ENCODE measurements at places on chromosomes 3 and 15.

DNA sequence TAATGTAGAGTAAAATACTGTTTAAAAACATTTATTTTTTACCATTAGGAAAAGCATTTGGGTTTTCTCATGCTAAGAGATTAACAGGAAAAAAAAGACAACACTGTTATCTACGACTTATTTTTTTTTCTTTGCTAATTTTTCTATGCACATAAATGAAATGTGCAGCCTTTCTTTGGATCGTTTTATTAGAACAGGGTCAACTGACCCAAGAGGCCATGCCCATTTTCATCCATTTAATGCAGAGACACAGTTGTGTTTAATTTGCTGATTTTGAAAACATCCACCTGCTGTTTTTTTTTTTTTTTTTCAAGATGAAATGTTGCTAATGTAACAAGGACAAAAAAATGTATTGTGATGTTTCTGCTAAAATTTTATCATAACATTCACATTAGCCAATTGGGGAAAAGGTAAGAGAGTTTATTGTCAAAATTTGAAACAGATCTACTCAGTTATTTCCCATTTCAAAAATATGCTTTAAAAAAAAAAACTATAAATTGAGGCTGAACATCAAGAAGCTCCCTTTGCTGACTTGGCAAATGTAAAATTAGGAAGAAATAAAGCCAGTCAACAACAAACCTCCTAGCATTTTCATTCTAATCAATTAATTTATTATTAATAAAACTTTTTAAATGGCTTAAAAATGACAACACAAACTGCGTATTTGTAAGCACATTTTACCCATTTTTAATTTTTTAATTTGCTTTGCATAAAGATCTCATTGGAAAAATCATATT is 485.2 kb downstream of the ROBO2 start:
- H3K27ac ChIP-seq, result no peak overlapping the region
- DNase-seq, result no peak
- no peaks in the 10 kb centered on the region for H3K27me3 ChIP-seq
- H3K4me3 ChIP-seq, result no peak overlapping the region

DNA sequence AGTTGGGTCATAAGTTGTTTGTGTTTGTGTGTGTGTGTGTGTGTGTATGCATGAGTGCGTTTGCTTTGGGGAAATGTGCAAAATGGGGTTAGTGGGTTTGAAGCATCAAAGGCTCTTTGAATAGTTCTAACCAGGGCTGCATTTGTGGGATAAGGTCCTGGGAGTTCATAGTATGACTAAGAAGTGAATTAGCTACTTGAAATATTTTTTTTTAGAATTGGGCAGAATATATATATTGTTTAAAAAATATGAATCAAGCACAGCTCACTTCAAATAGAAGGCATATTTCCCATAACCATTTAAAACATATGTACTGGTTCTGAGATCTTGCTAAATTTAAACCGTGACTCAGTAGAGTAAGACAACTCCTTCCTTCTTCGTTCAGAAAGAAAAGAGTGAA is 43.1 kb downstream of the IGF2BP2 start:
- H3K4me3 ChIP-seq, result no peak overlapping the region
- H3K27me3 ChIP-seq, result peaks cover 4% of the 10 kb centered on the region
- no peaks in the 10 kb centered on the region for H3K4me1 ChIP-seq
- DNase-seq, result no peak

- peaks cover under 1% of the 10 kb centered on the region for H3K36me3 ChIP-seq
- H3K27ac ChIP-seq, result peak within 1 kb of the TSS; percentile 41
- peak within 1 kb of the TSS; percentile 88 for H3K4me3 ChIP-seq
- peaks cover 11% of the 10 kb centered on the region for H3K4me1 ChIP-seq
- DNase-seq, result peak; percentile 78
Observed at GRCh38 chr15:89690276-89691218, at the start of the genes PEX11A and WDR93. Gene PEX11A (minus strand): TSS chr15:89690754. CDS start chr15:89690632, 122 bp downstream. Gene WDR93 (plus strand): TSS chr15:89690811. CDS start chr15:89701747, 10,936 bp downstream.

- H3K4me1 ChIP-seq, result peaks cover 14% of the 10 kb centered on the region
- H3K36me3 ChIP-seq, result no peaks in the 10 kb centered on the region
- peak; percentile 68 for DNase-seq
- H3K4me3 ChIP-seq, result no peak overlapping the region
- H3K27me3 ChIP-seq, result no peaks in the 10 kb centered on the region
Observed at GRCh38 chr15:59138243-59138642, 33.3 kb downstream of the CCNB2 start.

DNA sequence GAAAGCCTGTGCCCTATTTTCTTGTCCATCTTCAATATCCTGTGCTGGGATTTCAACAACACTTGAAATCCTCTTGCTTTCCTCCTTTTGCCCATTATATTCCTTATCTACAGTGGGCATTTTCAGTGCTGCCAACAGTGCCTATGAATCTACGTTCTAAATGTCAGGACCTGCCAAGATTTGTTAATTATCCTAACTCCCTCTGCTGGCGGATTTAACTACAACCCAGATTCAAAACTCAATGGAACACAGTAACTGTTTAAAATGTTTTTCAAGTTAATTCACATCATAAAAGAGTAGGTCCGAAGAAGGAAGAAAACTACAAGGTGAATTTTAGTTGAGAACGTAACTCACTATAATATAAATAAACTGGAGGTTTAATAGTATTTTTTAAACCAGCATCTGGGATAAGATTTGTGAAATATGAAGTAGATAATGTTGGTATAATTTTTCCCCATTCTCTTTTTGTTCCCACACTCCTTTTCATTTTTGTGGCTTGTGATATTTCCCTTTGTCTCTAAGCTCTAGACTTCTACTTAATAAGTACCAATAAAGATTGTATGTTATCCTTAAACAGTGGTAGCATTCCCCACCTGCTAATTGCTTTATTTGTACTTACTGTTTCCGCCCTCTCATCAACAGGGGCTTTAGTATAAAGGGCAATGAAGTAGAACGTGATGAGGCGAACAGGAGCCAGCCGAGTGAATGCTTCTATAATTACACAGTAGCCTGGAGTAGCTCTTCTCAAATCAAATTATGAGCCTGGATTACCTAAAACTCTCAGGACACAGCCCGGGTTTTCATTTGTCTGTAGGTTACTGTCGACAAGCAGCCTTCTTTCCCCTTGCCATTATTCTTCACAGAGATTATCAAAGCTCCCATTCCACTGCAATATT is 302.5 kb upstream of the ATP11B start:
- no peaks in the 10 kb centered on the region for H3K36me3 ChIP-seq
- H3K27me3 ChIP-seq, result no peaks in the 10 kb centered on the region
- no peak overlapping the region for H3K4me3 ChIP-seq
- no peak for DNase-seq

- DNase-seq, result no peak
- peaks cover 2% of the 10 kb centered on the region for H3K27me3 ChIP-seq
- no peaks in the 10 kb centered on the region for H3K36me3 ChIP-seq
- no peaks in the 10 kb centered on the region for H3K4me1 ChIP-seq
Observed at GRCh38 chr3:55968331-55968730, 481.2 kb upstream of the WNT5A start.

DNA sequence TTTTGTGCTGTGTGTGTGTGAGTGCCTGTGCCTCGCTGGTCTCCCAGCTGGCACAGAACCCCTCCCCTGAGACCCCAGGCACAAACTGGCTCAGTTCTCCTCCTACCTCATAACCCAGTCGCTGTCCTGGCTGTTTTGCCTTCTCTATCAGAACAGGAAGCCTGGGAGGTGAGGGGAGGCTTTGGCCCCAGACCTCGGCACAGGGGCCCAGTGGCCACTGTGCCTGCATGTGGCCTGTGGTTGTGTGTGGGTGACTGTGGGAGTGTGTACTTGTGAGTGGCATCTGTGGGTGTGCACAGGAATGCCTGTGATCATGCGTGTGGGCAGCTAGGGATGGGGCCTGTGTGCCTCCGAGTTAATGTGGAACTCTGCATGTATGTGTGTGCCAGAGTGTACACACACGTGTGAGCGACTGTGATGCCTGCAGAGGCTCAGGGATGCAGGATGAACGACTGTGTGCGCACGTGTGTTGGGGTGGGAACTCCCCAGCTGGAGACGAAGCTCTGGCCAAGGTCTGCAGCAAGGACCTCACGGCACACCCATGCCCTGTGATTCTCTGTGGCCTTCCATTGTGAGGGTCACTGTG is 32.3 kb downstream of the PSTPIP1 start:
- H3K27me3 ChIP-seq, result no peaks in the 10 kb centered on the region
- H3K36me3 ChIP-seq, result peaks cover 26% of the 10 kb centered on the region
- peak; percentile 3 for DNase-seq

GRCh38 chr3:29389362-29389761 is 108.5 kb downstream of the RBMS3 start:
- no peak overlapping the region for H3K4me3 ChIP-seq
- no peaks in the 10 kb centered on the region for H3K27me3 ChIP-seq
- no peak overlapping the region for H3K27ac ChIP-seq

DNA sequence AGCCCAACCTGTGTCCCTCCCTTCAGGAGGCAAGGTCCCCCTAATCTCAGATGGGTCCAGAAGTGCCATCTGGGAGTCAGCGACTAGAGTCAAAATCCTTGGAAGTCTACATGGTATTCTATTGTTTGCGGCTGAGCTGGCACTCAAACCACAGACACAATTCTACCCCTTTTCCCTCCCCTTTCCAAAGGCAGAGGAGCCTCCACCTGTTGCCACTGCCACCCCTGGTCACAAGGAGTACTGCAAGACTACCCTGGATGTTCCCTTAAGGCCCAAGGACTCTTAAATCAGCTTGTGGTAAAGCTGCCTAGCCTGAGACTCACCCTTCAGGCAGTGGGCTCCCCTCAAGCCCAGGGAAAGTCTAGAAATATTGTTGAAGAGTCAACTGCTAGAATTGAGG is 4.3 kb upstream of the OR5H6 start:
- DNase-seq, result no peak
- no peak overlapping the region for H3K4me3 ChIP-seq
- H3K27me3 ChIP-seq, result peaks cover 3% of the 10 kb centered on the region
- no peaks in the 10 kb centered on the region for H3K4me1 ChIP-seq

DNA sequence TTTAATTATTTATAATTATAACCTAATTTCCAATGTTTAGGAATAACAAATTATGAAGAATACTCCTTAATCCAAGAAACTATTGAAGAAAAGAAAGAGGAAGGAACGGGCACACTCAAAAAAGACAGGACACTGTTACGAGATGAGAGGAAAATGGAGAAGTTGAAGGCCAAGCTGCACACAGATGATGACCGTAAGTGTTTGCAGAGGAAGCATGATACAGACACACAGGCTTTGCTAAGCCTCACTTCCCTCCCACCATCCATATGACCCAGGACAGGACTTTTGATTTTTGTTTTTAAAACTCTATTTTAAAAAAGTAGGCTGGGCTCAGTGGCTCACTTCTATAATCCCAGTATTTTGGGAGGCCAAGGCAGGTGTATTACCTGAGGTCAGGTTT is 389.4 kb upstream of the TPM1 start:
- H3K4me1 ChIP-seq, result no peaks in the 10 kb centered on the region
- H3K27me3 ChIP-seq, result no peaks in the 10 kb centered on the region
- DNase-seq, result no peak
- H3K36me3 ChIP-seq, result no peaks in the 10 kb centered on the region
- no peak overlapping the region for H3K4me3 ChIP-seq
- no peak overlapping the region for H3K27ac ChIP-seq

DNA sequence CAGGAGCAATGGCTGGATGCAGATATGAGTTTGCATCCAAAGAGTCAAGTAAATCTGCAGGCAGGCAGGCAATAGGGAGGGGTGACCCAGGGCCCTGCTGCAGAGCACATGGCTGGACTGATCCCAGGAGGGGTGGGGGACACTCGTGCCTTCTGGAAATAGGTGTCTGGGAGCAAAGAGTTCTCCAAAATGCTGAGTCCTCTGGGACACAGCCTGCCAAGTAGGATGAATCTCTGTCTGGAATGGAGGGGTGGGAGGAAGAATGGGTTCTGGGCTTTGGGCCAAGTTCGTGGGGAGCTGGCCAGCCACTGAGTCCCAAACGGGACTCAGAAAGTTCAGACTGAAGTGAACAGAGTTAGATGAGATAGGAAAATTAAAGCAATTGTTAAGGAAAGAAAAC is 214.5 kb downstream of the MTHFS start:
- peaks cover 7% of the 10 kb centered on the region for H3K4me1 ChIP-seq
- H3K27ac ChIP-seq, result no peak overlapping the region
- DNase-seq, result no peak
- H3K36me3 ChIP-seq, result no peaks in the 10 kb centered on the region

DNA sequence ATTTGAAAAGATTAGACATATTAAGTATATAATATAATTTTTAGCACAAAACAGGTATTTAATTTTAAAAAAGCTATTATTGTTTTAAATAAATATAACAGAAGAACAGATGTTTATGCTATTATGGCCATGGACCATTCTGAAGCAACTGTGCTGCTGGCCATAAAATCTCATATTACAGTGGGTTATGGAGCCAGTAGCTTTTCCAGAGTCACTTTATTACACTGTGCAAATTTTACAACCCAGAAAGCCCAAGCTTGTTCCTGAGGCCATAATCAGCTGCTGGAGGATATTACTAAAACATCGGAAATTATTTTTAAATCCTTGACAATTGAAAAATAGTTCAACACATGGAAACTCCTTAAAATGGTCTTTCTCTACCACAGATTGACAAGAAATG is 557.3 kb upstream of the KCNMB2 start:
- no peak overlapping the region for H3K27ac ChIP-seq
- no peaks in the 10 kb centered on the region for H3K27me3 ChIP-seq
- no peaks in the 10 kb centered on the region for H3K36me3 ChIP-seq
- H3K4me1 ChIP-seq, result peaks cover 9% of the 10 kb centered on the region
- no peak for DNase-seq

DNA sequence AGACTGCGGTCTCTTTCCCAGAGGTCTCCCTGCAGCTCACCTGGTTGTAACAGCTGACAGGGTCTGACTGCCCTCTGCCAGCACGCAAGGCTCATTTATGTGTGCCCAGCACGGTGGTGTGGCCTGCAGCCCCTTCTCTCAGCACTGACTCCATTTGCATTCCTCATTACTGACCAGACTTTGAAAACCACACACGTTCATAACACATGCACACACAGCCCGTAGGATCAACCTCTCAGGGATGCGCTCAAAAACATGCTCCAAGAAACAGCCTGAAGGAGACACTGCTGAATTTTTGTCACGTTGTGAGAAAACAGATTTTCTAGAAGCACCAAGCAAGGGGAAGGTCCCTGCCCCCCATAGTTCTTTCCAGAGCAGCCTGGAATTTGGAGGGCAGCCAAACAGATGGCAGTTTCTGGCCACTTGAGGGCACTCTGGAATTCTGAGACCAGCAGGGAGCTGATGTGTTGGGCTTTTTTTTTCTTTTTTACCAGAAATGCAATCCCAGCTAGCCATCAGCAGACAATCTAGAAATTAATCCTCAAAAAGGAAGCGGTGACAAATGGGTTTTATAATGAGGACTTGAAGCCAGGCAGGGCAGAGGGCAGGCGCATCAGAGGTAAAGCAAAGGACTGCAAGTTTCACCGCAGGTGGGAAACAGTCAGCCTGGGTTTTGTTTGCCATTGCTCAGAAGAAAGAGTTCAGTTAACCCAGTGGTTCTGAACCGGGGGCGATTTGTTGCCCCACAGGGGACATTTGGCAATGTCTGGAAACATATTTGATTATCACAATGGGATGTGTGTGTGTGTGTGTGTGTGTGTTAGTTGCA is 170.5 kb upstream of the PROK2 start:
- H3K27me3 ChIP-seq, result no peaks in the 10 kb centered on the region
- DNase-seq, result peak; percentile 76
- peak overlapping the region; percentile 1 for H3K27ac ChIP-seq
- H3K36me3 ChIP-seq, result no peaks in the 10 kb centered on the region

- no peak for DNase-seq
- no peak overlapping the region for H3K4me3 ChIP-seq
- no peak overlapping the region for H3K27ac ChIP-seq
- no peaks in the 10 kb centered on the region for H3K36me3 ChIP-seq
- no peaks in the 10 kb centered on the region for H3K4me1 ChIP-seq
- H3K27me3 ChIP-seq, result peaks cover 6% of the 10 kb centered on the region
Observed at GRCh38 chr15:78634210-78635145, 6.5 kb downstream of the CHRNB4 start.
